ENCODE measurements at places on chromosomes 3 and 15. TPM values are rescaled to one million over a fixed set of nuclear protein-coding genes. Genes with fewer than 3 reads are reported as not detected.

DNA sequence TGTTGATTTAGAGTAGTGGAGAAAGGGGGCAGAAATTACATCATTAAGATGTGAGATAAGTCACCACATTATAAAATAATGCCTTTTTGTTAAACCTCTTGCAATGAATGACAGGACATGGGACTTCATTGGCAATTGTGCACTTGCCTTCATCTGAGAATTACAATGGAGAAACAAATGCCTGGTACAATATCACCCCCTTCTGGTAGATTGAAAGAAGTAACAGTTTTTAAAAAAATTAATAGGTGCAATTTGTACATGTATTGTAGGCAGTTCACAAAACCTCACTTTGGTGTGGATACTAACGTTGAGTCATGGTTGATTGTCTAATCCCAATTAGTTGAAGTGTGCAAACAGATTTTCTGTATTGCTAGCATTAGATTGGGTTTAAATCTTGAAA is 4.6 kb upstream of the P2RY14 start:
- H3K4me3 ChIP-seq, result no peak overlapping the region
- H3K4me1 ChIP-seq, result peaks cover 24% of the 10 kb centered on the region
- DNase-seq, result no peak
- H3K27ac ChIP-seq, result no peak overlapping the region

GRCh38 chr3:17431484-17432045 is 310.9 kb downstream of the TBC1D5 start:
- no peaks in the 10 kb centered on the region for H3K27me3 ChIP-seq
- no peak overlapping the region for H3K4me3 ChIP-seq
- no peaks in the 10 kb centered on the region for H3K36me3 ChIP-seq
- H3K4me1 ChIP-seq, result no peaks in the 10 kb centered on the region
- DNase-seq, result no peak
- H3K27ac ChIP-seq, result no peak overlapping the region

STAB1 gene
- polyA plus RNA-seq, result 315 TPM

TATDN2 gene
- 24.4 TPM for polyA plus RNA-seq

GRCh38 chr3:82294609-82295008 is 533.2 kb upstream of the GBE1 start:
- no peaks in the 10 kb centered on the region for H3K4me1 ChIP-seq
- DNase-seq, result no peak
- no peaks in the 10 kb centered on the region for H3K36me3 ChIP-seq
- H3K27me3 ChIP-seq, result no peaks in the 10 kb centered on the region
- no peak overlapping the region for H3K27ac ChIP-seq
- no peak overlapping the region for H3K4me3 ChIP-seq

EIF4G1 gene
- polyA plus RNA-seq, result 97.5 TPM

GPR176 gene
- 3.5 TPM for polyA plus RNA-seq

DNA sequence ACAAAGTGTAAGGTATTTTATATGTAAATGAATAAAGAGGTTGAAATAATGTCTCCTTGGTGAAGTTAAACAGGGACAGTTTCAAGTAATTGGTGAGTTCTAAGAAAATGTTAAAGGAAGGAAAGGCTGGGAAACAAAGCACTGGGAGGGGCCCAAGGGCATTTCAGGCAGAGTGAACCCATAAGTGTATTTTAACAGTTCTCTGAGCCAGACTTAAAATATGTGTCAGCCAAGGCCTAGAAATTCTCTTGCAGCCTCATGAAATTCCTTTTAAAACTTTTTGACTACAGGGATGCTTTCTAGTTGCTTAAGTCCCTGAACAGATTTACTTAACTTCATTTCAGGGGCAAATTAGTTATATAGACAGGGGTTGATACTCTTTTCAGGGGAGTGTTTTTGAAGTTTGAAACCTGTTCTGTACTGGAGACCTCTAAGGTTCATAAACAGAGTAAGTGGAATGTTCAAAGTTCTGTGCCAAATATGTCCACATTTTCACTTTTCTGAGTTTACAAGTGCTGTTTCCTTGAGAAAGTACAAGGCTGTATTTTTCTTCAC is 77.6 kb downstream of the GALK2 start:
- H3K4me1 ChIP-seq, result no peaks in the 10 kb centered on the region
- H3K36me3 ChIP-seq, result no peaks in the 10 kb centered on the region
- no peak overlapping the region for H3K4me3 ChIP-seq
- no peak for DNase-seq

DNA sequence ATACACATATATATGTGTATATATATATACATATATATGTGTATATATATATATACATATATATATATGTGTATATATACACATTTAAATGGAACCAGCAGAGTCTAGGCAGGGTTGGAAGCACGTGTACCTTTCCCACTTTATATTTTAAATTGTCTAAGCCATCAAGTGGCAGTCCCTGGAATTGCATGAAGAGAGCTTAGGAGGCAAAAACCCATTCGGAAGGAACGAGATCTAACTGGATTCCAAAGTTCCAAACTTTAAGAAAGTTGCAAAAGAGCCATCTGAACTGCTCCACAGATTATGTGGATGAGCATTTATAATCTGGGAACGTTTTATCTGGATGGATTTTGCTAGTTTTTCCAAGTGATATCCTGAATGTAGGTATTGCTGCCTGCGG is 186.5 kb downstream of the FOXP1 start:
- H3K27ac ChIP-seq, result no peak overlapping the region
- H3K36me3 ChIP-seq, result no peaks in the 10 kb centered on the region
- no peaks in the 10 kb centered on the region for H3K27me3 ChIP-seq
- H3K4me3 ChIP-seq, result no peak overlapping the region
- DNase-seq, result peak; percentile 50

CYP19A1 gene
- 2.2 TPM for polyA plus RNA-seq

- H3K4me3 ChIP-seq, result no peak overlapping the region
- H3K27me3 ChIP-seq, result no peaks in the 10 kb centered on the region
- no peaks in the 10 kb centered on the region for H3K36me3 ChIP-seq
- no peak overlapping the region for H3K27ac ChIP-seq
- DNase-seq, result no peak
- no peaks in the 10 kb centered on the region for H3K4me1 ChIP-seq
Measured at GRCh38 chr3:171950373-171950772, 89.0 kb upstream of the FNDC3B start.

DNA sequence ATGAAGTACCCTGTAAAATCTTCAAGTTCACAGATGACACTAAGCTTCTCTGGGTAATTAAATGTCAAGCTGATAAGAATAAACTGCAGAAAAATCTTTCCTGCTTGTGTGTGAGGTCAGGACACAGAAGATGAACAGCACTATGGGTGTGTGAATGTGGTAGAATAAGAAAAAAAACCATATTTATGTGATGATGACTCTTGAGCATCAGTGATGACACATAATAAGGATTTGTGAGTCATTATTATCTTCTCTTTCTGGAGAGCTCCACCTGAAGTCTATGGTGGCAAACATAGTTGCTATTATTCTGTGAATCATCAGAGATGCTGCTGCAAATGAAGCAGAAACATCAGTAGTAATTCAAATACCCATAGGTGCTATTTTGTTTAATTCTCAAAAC is 422.4 kb downstream of the DIPK2A start:
- no peak overlapping the region for H3K4me3 ChIP-seq
- H3K36me3 ChIP-seq, result no peaks in the 10 kb centered on the region
- no peak overlapping the region for H3K27ac ChIP-seq
- no peaks in the 10 kb centered on the region for H3K4me1 ChIP-seq
- no peaks in the 10 kb centered on the region for H3K27me3 ChIP-seq
- no peak for DNase-seq

KNG1 gene
- 0.30 TPM for polyA plus RNA-seq

CAMK1 gene
- polyA plus RNA-seq, result 11.9 TPM

ZNF717 gene
- polyA plus RNA-seq, result 12.1 TPM

PIK3CA gene
- 14.1 TPM for polyA plus RNA-seq

GXYLT2 gene
- polyA plus RNA-seq, result 2.9 TPM

CAND2 gene
- 1.4 TPM for polyA plus RNA-seq

DNA sequence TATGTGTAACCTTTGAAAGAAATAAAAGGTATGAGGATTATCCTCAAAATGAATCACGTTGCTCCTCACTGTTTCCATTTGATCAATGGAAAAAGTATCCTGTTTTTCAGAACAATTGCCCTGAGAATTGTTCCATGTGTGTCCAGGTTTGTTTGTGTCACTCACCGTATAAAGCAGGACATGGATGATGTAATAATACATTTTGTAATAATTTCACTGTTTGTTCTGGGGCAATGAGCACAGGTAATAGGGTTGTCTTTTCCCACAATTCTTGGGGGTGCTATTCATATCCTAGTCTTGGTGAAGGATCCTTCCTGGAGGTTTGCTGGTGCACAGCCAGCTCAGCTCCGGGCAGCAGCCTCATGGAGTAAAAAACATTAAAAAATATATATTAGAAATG is 510.8 kb upstream of the MCTP2 start:
- H3K4me1 ChIP-seq, result no peaks in the 10 kb centered on the region
- no peaks in the 10 kb centered on the region for H3K36me3 ChIP-seq
- no peak overlapping the region for H3K4me3 ChIP-seq
- DNase-seq, result no peak
- H3K27ac ChIP-seq, result no peak overlapping the region

- H3K27me3 ChIP-seq, result no peaks in the 10 kb centered on the region
- H3K36me3 ChIP-seq, result no peaks in the 10 kb centered on the region
- H3K4me1 ChIP-seq, result no peaks in the 10 kb centered on the region
- DNase-seq, result no peak
- no peak overlapping the region for H3K4me3 ChIP-seq
Measured at GRCh38 chr15:66935688-66936087, 129.7 kb upstream of the SMAD3 start.

GCSAM gene
- 18.0 TPM for polyA plus RNA-seq

GRCh38 chr15:74783808-74784175 is 1.9 kb downstream of the CSK start:
- no peaks in the 10 kb centered on the region for H3K27me3 ChIP-seq
- peak; percentile 26 for DNase-seq
- peak overlapping the region; percentile 91 for H3K27ac ChIP-seq
- peaks cover 33% of the 10 kb centered on the region for H3K36me3 ChIP-seq

DNA sequence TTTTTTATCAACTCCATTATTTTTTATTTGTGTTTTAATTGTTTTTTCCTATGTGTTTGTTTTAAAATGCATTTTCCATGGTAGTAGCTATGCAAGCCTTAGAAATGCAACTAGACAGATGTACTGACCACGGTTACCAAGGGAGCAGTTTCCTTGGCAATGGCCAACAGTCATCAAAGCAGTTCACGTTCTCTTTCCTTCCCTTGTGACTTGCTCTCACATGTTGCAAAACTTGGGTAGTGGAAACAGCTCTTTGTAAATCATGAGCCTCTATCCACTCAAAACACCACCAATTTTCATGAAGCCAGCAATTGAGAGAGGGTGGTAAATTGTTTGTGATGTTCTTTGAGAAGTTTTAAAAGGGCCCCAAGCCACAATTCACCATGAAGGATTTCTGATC is 499.4 kb upstream of the MDFIC2 start:
- H3K27me3 ChIP-seq, result no peaks in the 10 kb centered on the region
- no peaks in the 10 kb centered on the region for H3K36me3 ChIP-seq
- H3K4me3 ChIP-seq, result no peak overlapping the region

GRCh38 chr3:194277104-194277785 is 73.9 kb downstream of the CPN2 start:
- H3K27me3 ChIP-seq, result no peaks in the 10 kb centered on the region
- no peaks in the 10 kb centered on the region for H3K36me3 ChIP-seq
- no peak for DNase-seq
- no peak overlapping the region for H3K4me3 ChIP-seq
- H3K4me1 ChIP-seq, result peaks cover 3% of the 10 kb centered on the region
